Activated CD4-positive, CD25-positive, alpha-beta regulatory T cell treated with anti-CD3 and anti-CD28 coated beads, Interleukin-2, amount 50 U/mL, for 72 hours (primary cell): ENCODE measurements at places on chromosomes 4 and X.

- DNase-seq: no peak
Observed at GRCh38 chr4:143482840-143483239, 30.7 kb upstream of the SMARCA5 start.

- DNase-seq: no peak
Observed at GRCh38 chr4:166312166-166312565, 439.1 kb downstream of the TLL1 start.

DNA sequence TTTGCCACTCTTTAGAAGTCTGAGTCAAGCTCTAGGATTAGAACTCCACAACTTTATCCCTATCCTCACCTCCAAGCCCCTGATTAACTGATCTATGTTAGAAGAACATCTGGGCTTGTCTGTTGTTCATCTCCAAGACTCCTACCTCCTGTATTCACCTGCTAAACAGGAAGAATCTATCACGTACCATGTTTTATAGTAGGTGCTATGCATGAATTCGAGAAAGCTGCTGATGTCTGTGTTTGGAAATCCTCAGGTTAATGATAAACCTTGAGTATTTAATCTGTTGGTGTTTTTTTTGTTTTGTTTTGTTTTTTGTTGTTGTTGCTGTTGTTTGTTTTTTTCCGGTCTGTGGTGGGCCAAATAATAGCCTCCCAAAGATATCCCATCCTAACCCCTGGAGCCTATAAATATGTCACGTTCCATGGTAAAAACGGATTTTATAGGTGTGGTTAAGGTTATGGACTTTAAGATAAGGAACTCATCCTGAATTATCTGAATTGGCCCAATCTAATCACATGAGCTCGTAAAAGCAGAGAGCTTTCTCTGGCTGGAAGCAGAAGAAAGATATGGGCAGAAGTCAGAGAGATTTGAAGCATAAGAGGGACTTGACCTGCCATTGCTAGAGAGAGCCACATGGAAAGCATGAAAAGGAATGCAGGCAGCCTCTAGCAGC is 101.2 kb upstream of the DUSP21 start:
- DNase-seq: no peak

- DNase-seq: no peak
Observed at GRCh38 chr4:82890528-82890900, 439 bp downstream of the SEC31A start.

- no peak for DNase-seq
Observed at GRCh38 chrX:35244796-35245508, 302.4 kb downstream of the FAM47B start.

- DNase-seq: no peak
Observed at GRCh38 chr4:112147697-112148096, 2.4 kb downstream of the FAM241A start.

DNA sequence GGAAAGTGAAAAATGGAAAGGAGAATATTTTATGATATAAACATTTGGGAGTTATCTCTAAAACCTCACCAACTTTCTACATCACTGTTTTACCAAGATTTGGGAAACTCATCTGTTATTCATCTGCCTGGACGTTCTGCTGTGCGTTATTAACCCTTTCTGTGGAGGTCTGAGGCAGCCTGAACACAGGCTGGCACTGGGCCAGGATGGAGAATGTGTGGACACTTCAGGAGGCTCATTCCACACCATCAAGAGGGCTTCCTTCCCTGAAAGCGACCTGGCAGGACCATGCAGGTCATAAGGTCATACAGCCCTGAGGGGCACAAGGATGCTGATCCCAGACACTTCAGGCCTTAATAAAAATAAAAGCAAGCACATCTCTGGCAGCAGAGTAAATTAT is 31.2 kb upstream of the TMEM184C start:
- DNase-seq: no peak

- DNase-seq: no peak
Observed at GRCh38 chrX:103817502-103817901, 14.6 kb downstream of the RAB9B start.

GRCh38 chr4:57097711-57098110 is 12.5 kb downstream of the IGFBP7 start:
- DNase-seq: no peak

DNA sequence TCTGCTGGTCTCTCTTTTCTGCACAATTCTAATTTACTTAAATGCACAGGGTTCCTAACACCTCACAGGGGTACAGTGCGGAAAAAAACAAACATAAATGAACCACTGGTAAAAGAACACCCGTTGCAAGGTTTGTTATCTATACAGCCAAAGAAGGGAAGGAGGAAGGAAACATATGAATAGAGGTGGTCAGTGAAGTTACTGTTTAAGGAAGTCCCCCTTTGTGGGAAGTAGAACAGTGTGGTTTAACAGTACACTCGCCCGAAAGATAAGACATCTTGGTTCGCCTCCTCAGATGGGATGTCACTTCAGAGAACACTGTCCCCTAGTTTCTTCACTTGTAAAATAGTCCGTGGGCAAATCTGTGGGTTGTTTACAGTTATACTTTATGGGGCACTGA is 57.5 kb downstream of the TEC start:
- no peak for DNase-seq
